ENCODE measurements at places on chromosomes 16 and 17.

DNA sequence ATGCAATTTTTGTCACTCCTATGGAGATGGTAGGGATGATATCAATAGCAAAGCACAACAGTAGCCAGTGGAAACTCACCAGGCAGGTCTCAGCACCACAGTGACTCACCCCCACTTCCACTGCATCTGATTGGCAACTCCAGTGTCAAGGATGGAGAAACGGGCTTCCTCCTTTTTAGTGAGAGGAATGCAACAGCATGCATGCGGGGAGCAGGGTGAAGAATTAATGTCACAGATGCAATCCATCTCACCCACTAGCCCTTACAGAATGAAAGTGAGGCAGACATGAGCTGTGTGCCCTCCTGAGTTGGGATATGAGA, 467.0 kb upstream of the C16orf82 start:
- DNase-seq, result no peak

DNA sequence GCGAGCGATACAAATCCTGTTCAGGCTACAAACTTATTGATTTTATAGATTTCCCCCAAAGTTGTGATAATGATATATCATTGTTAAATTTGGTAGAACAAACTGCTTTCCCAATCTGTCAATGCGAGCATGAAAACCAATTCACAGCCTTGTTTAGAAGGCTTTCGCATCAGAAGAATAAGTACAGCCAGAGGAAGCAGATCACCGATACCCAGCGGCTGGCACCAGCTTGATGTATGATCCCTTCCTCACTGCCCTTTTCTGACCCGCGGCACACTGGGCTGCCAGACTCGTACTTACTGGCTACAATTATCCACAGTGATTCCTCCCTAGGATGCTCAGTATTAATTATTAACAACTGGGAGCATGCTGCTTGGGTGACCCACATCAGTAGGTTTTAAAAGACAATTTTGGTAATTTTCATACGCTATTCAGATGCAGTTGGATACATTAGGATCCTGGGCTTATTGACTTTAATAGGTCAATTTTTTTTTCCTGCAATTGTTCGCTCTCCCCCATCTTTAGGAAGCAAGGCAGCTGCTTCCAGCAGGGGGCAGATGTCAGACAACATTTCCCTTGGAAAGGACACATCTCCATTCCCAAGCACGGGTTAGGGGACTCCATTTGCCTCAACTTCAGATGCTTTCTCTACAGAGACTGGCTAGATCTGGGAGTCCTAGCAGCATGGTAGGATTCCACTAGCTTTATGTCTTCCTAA, 582.7 kb upstream of the PSMD7 start:
- DNase-seq, result peak; percentile 51

- DNase-seq, result no peak
Measured at GRCh38 chr16:49839017-49839825, 16.7 kb downstream of the ZNF423 start.

GRCh38 chr16:19434584-19434983, 16.9 kb downstream of the TMC5 start:
- DNase-seq, result no peak

GRCh38 chr16:53545433-53545832, 42.4 kb upstream of the AKTIP start:
- DNase-seq, result no peak

DNA sequence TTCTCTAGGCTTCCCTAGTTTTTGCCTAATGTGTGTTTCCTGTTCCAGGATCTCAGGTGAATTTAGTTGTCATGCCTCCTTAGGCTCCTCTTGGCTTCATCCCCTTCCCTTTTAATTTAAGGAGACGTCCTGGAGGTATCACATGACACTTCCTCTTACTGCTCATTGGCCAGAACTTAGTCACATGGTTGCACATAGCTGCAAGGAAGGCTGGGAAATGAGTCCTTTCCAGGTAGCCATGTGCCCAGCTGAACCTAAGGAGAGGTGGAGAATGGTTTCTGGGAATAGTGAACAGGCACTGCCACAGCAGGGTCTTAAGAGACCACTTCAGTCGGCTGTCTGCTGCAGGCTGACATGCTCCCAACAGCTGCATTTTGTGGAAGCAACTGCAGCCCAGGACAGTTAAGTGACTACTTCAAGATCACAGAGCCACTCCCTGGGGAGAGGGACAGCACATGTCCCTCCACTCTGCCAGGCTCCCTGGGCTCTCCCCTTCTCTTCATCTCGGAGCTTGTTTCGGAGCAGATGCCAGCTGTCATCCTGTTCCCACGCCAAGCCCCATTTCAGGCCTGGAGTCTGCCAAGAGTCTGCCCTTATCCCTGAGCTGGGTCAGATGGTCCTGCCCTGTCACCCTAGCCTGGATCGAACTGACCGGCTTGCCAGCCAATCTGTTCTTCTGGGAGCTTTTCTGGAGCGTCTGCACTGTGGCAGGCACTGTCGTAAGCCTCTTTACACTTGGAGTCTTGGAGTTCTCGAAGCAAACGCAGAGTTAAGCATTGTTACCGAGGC, 81.4 kb upstream of the FOXF1 start:
- peak; percentile 22 for DNase-seq

GRCh38 chr17:79681628-79682261, 49.0 kb upstream of the ENPP7 start:
- DNase-seq, result no peak

GRCh38 chr16:25419153-25419552, 161.5 kb upstream of the ZKSCAN2 start:
- DNase-seq, result no peak

GRCh38 chr17:75487351-75488070, 27.8 kb downstream of the CASKIN2 start:
- no peak for DNase-seq

DNA sequence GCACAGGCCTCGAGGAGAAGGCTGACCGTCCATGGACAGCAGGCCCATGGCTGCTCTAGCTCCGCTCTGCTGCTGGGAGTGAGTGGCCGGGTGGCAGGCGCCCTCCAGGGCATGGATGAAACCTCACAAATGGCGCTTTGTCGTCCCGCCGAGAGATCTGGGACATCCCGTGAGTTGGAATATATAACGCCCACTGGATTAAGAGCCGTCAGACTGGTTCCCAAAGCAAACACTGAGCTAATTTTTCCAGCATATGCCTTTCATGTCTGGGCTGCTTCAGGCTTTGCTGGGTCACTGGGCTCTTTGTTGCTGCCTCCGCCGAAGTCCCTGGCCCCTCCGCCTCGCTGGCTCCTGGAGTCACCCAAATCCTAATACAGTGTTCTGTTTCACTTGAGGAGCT, 266.3 kb downstream of the FOXL1 start:
- DNase-seq, result no peak

DNA sequence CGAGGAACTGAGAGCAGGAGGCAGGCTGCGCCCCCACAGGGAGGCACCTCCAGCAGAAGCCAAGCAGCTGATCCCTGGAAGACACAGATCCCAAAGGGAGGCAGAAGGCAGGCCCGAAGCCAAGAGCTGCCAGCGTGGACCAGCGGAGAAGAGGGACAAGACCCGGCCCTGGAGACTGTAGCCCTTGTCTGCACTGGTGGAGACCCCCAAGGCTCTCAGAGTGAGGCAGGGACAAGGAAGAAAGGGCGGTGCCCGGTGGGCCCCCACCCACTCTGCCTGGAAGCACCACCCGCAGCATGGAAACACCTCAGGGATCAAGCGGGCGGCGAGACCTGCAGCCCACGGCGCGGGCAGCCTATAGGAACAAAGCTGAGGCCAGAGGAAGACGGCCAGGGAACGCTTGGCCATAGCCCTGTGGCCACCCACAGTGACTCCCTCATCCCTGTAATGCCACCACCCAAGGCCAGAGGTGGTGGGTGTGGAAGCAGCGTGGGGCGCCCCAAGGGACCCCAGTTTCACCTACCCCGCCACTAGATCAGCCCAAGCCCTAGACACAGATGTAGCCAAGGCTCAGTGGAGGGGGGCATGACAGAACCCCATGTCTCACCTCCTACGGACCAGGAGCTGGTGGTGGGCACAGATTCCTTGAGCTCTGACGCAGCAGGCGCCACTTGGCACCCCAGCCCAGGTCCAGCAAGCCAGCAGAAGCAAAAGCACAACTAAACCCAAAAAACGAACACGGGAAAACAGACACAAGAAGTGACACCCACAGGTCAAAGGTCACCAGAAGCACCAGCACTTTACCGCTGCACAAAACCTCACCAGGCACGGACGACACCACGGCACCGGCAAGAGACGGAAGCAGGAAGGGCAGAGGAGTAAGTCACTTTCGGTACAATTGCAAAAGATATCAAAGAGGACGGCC, 2.9 kb upstream of the SIRT7 start:
- DNase-seq, result no peak

DNA sequence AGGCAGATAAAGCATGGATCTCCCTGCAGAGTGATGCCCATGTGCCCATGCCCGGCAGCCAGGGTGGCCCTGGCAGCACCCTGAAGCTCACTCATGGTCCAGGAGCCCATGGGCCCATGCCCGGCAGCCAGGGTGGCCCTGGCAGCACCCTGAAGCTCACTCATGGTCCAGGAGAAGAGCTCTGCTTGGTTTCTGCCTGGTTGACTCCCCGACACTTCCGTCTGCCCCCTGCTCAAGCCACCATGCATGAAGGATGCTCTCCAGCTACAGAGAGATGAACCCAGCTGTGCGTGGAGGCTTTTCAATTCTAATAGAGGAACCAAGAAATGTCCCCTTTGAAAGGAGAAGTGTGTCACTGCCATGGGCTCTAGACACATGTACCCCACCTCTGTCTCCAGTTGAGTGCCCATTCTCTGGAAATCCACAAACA, 8.7 kb downstream of the CCL17 start:
- DNase-seq, result no peak

DNA sequence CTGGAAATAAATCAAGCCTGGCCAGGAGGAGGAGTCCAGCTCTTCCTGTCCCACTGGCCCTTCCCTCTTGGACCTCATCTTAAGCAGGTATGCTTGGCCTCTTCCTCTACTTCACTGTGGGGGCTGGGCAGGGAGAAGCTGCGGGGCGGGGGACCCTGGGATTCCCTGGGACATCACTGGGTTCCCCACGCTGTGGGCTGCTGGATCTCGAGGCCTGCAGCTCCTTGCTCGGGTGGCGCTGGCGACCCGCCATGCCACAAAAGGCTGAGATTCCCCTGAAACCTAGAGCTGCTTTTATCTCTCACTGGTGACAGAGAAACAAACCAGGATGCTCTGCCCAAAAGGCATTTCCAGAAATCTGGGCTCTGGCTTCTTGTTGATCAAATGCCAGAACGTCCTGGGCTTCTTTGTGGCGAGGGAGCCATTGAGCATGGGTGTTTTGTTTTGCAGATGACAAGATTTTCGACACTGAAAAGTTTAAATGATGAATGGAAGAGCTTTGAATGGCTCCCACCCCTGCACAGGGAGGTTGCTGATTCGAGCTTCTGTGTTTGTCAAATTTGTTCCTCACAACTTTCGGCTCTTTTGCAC, 8.6 kb upstream of the PGS1 start:
- DNase-seq, result no peak

- DNase-seq, result no peak
Measured at GRCh38 chr16:56894331-56894917, 29.4 kb downstream of the SLC12A3 start.

GRCh38 chr16:27366687-27367460, 35.1 kb upstream of the IL21R start:
- no peak for DNase-seq

GRCh38 chr16:72475688-72476087, 303.7 kb upstream of the PMFBP1 start:
- DNase-seq, result no peak

DNA sequence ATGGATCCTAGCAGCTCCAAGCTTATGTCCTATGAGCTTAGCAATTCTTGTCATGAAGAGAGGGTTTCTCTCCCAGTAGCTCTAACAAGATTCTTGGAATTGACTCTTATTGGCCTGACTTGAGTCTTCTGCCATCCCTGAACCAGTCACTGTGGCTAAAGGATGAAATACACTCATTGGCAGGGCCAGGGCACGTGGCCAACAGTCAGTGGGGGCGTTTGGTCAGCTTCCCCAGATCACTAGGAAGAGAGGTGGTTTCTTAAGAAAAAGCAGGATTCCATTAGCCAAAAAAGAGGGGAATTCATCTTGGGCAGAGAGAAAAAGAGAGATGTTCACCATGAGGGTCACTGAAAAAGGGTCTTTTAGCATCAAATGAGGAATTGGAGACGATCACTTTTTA, 363.2 kb downstream of the SNX29 start:
- no peak for DNase-seq

GRCh38 chr16:89150981-89151380, 20.6 kb upstream of the CDH15 start:
- DNase-seq, result no peak
